ENCODE measurements at places on chromosomes 1 and 21.

DNA sequence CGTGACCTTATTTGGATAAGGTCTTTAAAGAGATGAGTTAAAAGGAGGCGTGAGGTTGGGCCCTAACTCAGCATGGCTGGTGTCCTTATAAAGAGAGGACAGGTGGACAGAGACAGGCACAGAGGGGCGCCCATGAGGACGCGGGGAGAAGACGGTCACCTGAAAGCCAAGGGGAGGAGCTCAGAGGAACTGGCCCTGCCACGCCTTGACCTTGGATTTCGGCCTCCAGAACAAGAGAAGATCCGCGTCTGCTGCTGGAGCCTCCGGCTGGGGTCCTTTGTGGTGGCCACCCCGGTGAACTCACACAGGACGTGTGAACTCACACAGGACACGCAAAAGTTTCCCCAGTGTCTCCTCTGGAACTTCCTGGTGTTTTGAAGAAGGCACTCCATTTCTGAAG lies 122.7 kb downstream of the SIK1 start:
- DNase-seq: no peak

DNA sequence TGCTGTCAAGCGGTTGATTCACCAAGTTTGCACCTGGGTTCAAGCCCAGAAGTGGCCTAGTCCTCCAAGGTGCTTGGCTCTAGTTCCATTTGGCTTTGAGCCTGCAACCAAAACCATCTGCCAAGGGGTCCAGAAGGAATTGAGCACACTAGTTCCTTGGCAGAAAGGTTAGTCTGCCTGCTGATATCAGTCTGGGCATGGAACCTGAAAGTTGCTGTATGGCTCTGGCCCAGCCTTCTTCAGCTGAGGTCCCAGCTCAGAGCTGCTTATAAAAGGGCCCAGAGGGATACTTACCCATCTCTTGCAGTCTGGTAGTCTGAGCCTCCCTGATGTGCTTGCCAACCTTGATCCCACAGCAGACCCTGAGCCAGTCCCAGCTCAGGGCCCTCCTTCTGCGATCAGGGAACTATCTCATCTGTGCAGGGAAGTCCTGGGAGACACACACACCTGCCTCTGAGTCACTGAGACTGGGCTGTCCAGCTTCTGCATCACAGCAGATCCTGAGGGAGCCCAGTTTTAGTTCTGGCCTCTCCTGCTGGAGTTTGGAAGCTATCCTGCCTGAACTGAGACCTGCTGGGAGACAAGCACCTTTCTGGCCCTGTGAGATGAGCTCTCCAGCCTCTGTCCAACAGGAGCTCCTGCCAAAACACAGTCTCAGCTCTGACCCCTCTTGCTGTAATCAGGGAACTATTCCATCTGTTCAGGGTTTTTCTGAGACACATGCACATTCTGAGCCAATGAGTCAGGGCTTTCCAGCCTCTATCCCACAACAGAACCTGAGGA lies 75.8 kb downstream of the CTH start:
- no peak for DNase-seq

DNA sequence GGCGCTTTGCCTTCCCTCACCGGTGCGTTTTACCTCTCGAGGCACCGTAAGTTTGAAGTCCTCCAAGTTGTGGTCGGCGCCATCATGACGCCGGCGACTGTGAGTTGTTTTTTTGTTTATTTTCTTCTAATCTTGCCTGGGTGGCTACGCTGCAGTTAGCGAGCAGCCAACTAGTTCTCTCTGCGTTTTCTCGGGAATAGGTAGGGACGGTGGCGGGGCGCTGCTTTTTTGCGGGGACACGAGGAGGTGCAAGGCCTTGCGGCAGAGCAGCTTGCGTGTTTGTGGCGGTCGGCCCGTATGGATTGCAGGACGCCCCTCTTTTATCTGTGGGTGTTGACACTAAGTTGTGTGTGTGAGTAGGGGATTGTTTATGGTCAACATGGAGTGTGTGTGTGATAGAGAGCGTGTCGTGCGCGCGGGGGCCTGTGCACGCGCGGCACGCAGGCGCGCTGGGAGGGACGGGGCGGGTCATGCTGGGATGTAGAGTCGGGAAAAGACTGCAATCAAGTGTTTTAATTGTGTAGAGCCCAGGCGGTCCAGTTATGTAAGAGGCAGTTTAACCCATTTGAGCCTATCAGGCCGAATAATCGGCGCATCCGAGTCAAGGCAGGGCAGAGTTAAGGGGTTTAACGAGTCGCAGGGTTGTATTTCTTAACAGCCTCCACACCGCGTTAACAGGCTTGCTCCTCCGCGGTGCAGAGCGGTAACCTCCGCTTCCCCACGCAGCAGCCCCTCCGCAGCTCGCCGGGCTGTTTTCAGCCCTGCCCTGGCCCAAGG lies 1.2 kb upstream of the NEGR1 start:
- no peak for DNase-seq

GRCh38 chr1:31112266-31112935 lies 46.9 kb upstream of the PUM1 start:
- DNase-seq: no peak

DNA sequence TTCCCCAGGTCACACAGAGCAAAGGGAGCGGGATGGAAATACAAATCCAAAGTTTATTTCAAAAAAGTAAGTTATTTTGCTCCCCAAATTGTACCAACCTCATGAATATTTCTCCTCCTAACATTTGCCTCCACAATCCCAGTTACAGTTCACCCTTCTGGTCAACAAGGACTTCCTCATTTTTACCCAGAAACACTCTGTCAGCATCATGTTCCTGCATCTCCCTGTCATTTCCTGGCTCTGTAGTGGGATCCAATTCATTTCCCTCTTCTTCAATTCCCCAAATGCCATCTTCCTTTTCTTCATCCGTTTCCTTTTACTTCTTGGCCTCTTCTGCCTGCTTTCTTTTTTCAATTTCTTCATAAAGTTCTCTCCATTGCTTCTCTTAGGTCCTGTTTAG lies 32.0 kb upstream of the EPS15 start:
- DNase-seq: no peak

DNA sequence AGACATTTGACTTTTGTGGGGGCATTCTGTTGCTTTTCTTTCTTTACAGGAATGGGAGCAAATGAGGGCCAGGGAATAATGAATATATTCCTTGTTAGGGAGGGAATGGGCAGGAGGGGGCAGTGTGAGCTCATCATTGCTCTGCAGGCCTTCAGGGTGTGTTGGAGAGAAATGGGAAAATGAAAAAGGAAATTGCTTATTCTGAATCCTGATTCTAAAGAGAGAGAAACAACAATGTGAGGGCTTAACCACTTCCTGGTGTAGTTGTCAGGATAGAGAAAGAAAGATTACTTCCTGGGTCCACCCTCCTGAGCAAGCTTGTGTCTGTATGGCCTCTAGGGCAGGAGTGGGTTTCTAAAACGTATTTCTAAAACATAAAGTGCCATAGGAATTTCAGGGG lies 28.3 kb downstream of the VANGL2 start:
- no peak for DNase-seq

GRCh38 chr1:21909787-21910503 lies 27.2 kb downstream of the HSPG2 start:
- DNase-seq: no peak

- DNase-seq: no peak
These were observed 289.6 kb upstream of the PROX1 start for GRCh38 chr1:213698092-213698702.
